Skeletal muscle tissue (tissue), 5 donors: ENCODE measurements at places on chromosomes 6 and 20. TPM values are rescaled to one million over a fixed set of nuclear protein-coding genes. Genes with fewer than 3 reads are reported as not detected.

PPP1R16B gene
- total RNA-seq = 4.2 TPM

PDSS2 gene
- 6.8 TPM for total RNA-seq

RIMS1 gene
- 15.7 TPM for total RNA-seq

TPD52L1 gene
- total RNA-seq = 14.6 TPM

RSPO4 gene
- not detected for total RNA-seq

ZNF341 gene
- total RNA-seq = 1.0 TPM

EYS gene
- total RNA-seq = 2.1 TPM

TFAP2C gene
- total RNA-seq = not detected

KCNQ5 gene
- total RNA-seq = 0.52 TPM

MACROD2 gene
- total RNA-seq = 3.1 TPM

HSF2 gene
- total RNA-seq = 37.1 TPM

ZNF292 gene
- total RNA-seq = 38.6 TPM

SEL1L2 gene
- total RNA-seq = not detected

DEFB124 gene
- total RNA-seq = not detected

CLPSL1 gene
- total RNA-seq = not detected

PNRC1 gene
- total RNA-seq = 132 TPM

BPIFB4 gene
- not detected for total RNA-seq

CST4 gene
- not detected for total RNA-seq

ELOVL4 gene
- 2.1 TPM for total RNA-seq

TGM3 gene
- under 0.01 TPM for total RNA-seq

SPAG4 gene
- total RNA-seq = 1.0 TPM

SMLR1 gene
- total RNA-seq = not detected

CCN5 gene
- not detected for total RNA-seq

HLA-DQB1 gene
- total RNA-seq = 7.8 TPM

CNKSR3 gene
- 3.7 TPM for total RNA-seq

RAD21L1 gene
- not detected for total RNA-seq

CAPN11 gene
- 0.52 TPM for total RNA-seq

ELOVL2 gene
- total RNA-seq = 0.52 TPM

TCP11 gene
- total RNA-seq = not detected

TSHZ2 gene
- total RNA-seq = 9.9 TPM

LPA gene
- not detected for total RNA-seq

LY6G5C gene
- not detected for total RNA-seq

PRPH2 gene
- 5.7 TPM for total RNA-seq

RAMACL gene
- total RNA-seq = 1.0 TPM

PDYN gene
- total RNA-seq = not detected

CRISP2 gene
- total RNA-seq = not detected

POM121L2 gene
- not detected for total RNA-seq

RSPH4A gene
- total RNA-seq = 0.52 TPM

CBLN4 gene
- 0.52 TPM for total RNA-seq

LIN28B gene
- under 0.01 TPM for total RNA-seq

PGC gene
- 0.52 TPM for total RNA-seq

ADGRB3 gene
- total RNA-seq = 3.1 TPM

CFAP61 gene
- total RNA-seq = 1.0 TPM

TMEM244 gene
- not detected for total RNA-seq

PTPRT gene
- total RNA-seq = 1.0 TPM
